ENCODE measurements at places on chromosomes 12 and 14.

- DNase-seq: no peak
Measured at GRCh38 chr12:114656906-114657596, 26.9 kb downstream of the TBX3 start.

- DNase-seq: peak; percentile 72
Measured at GRCh38 chr12:3752741-3753486, at the start of gene CRACR2A. TSS of gene CRACR2A (minus strand) at chr12:3753109. CDS start at chr12:3696999, 56,110 bp downstream.

DNA sequence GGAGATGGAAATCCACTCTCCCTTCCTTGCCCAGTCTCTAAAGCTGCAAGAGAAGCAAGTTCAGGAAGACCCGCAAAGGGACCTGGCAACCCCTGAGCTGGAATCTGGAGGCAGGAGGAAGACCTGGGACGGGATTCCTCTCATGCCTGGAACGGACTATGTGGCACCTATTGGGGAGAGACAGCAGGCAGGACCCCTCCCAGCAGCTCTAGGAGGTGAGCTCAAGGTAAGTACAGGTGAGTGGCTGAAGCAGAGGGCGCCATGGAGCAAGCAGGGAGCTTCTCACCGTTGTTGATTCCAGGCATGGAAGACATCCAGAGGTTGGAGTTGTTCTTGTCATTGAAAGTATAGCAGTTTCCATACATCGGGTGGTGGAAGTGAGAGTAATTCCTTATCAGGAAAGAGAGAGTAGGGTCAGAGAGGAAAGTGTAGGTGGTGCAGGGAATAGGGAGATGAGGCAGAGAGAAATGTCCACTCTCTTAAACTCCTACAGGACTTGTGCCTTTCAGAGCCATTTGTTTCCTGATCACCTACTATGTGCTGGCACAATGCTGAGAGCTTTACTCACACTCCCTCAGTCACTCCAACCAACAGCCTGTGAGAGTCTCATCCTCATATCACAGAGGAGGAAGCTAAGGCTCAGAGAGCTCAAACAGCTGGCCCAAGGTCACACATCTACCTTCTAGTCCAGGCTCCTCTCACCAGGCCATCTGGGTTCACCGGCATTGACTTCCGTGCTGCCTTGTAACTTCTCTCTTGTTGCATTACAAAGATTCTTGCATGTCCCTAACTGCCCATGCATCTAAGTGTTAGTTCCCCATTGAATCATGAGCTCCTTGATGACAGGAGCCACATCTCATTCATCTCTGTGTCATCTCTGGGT lies 13.9 kb upstream of the TNFRSF1A start:
- no peak for DNase-seq

GRCh38 chr12:11795192-11795912 lies 145.9 kb downstream of the ETV6 start:
- DNase-seq: no peak

- no peak for DNase-seq
Measured at GRCh38 chr12:46556819-46557524, 184.4 kb upstream of the SLC38A2 start.

- DNase-seq: no peak
Measured at GRCh38 chr12:116337312-116337711, 59.8 kb upstream of the MED13L start.

GRCh38 chr14:56687123-56687522 lies 107.5 kb downstream of the TMEM260 start:
- no peak for DNase-seq

DNA sequence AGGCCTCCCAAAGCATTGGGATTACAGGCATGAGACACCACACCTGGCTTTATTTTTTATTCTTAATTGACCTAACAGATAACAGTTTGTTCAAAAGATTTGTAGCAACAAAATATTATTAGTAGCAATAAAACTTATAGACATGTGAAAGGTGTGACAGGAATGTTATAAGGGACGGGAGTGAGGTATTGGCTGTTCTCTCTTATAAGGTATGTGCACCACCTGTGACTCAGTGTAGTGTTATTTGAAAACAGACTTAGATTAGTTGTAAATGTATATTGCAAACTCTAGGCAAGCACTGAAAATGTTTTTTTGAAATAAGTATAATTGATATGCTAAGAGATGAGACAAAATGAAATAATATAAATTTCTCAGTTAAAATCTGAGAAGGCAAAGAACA lies 57.8 kb downstream of the KLRG1 start:
- no peak for DNase-seq

DNA sequence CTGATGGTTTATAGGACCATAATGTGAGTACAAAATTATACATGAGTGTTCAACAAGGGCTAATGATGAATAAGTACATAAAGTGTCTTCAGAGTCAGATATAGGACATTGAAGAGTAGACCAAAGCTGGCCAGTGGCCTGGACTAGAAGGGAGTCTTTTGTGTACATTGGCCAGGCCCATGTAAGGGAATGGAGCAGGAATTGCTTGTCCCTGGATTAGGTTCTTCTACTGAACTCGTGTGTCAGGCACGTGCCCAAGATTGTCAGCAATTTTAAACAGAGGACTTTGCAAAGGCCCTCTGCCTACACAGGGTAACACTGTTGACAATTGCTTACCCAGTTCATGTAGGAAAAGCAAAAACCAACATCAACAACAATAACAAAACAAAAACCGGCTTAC lies 196.0 kb upstream of the SEL1L start:
- no peak for DNase-seq

DNA sequence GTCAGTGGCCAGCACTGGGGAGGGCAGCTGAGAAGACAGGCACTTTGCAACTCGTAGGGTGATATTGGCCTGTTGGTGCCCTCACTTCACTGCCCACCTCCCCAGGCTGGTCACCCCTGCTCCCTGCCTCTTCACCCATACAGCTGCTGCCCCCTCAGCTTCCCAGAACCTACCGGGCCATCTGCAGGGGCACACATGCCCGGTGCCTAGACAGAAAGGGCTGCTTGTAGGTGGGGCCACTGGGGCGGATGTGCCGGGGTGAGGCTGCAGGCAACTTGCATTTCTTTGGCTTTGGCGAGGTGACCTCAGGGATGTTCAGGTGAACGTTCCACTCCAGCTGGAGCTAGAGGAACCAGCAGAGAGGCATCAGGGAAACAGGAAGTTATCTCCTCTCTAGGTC lies 17.2 kb downstream of the FAM186B start:
- no peak for DNase-seq

DNA sequence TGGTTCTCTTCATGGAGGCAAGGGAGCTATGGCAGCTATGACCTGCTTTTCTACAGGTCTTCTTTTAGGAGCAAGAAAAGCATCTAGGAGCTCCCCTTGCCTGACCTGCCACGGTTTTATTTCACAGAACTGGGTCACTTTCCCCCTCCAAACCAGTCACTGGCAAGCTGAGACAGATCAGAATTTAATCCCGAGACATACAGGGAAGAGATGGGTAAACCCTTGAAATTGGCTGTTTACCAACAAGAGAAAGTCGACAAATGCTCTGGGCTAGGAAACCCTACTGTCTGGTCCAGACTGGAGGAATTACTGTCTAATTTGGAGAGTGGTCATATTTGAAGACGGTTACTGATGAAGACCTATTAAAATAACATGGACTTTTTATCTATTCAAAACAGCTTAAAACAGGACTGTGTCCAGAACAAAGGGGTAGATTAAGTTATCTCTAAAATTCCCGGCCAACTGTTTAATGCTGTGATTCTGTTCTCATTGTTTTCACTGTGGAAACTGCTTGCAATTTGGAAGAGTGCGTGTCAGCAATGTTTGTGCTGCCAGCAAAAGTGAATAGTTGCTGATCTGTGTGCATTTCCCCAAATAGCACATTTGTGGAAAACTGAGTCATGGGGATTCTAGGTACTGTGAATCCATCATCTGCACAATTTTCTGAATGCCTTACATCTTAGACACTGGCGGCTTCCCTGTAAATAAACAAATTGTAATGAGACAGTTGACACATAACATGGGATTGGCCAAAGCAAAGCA lies 73.4 kb upstream of the EEA1 start:
- no peak for DNase-seq
